ENCODE measurements at places on chromosomes 12 and 14.

GRCh38 chr12:48857278-48857994 lies 5.5 kb upstream of the DDX23 start:
- DNase-seq, result no peak

DNA sequence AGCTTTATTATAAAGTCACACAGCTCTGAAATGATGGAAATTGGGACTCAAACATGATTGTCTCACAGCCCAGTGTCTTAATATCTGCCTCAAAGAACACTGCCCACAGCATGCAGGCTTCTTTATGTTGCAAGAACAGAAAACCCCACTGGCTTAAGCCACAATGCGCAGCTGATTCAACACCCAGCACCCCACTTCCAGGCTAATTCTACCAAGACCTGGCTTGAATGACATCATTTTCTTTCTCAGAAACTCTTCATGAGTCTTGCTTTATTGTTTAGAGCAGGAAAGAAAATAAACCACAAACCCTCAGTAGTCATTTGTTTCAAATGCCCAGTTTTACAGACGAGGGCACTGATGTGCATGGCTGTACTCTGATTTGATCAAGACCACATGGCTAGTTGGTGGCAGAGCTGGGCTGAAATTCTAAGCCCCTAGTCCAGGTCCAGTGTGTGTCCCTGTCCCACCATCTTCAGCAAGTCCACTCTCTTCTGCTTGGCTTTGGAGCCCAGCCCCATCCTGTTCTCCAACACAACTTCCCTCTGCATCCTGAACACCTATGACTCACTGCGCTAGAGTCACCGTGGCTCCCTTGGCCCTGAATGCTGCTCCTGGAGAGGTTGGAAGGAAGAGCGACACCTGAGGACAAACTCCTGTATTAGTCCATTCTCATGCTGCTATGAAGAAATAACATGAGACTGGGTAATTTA lies 50.3 kb upstream of the SRSF5 start:
- peak; percentile 69 for DNase-seq

DNA sequence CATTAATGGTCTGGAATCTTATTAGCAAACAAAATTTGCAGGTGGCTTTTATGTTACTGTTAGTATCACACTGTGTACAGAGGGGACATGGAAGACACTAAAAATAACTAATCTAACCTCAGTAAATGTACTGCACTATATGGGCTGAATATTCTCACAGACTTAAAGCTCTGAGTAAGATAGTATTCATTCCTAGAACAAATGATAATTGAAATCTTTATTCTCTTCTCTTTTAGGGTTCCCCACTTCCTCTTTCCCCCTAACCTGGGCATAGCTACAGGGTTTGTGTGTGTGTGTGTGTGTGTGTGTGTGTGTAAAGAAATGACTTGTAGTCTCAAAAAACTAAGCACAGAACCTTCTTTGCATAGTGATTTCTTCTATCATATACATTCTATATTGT lies 21.4 kb upstream of the HECTD1 start:
- DNase-seq, result no peak

DNA sequence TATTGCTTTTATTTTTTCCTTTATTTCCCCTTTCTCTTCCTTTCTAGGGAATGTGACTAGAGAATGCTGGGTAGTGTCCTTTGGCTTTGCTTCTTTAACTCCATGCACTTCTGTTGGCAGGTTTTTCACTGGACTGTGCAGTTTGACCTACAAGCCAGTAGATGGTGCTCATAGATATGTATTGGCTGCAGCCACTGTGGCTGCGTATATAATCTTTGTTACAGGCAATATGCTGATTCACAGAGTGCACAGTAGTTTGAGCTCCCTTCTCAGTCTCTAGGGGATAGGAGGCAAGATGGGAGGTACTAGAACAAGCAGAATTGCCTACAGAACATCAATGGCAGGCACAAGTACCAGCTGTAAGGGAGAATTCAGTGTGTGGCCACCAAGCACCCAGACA lies 503.5 kb downstream of the LRFN5 start:
- DNase-seq, result peak; percentile 36

- peak; percentile 6 for DNase-seq
Observed at GRCh38 chr14:100291305-100292075, 14.8 kb downstream of the SLC25A29 start.

GRCh38 chr14:78075555-78076277 lies 94.5 kb upstream of the NRXN3 start:
- DNase-seq, result no peak

- no peak for DNase-seq
Observed at GRCh38 chr12:108055141-108055540, 73.9 kb upstream of the WSCD2 start.

DNA sequence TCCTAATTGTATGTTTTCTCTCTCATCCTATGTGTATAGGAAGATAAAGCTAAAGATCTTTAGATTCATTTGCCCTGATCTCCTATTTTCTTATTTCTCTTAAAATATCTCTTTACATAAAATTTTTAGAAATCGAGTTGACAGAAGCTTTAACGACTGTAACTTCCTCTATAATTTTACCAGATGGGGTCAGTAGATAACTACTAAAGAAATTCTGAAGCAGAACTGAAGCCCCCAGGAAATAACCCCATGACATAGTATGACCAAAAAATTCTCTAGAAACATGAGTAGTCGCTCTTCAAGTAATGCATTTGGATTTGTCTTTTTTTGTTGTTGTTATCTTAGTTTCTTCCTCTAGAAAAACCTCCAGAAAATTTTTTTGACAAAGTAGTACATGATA lies 288.0 kb downstream of the ERC1 start:
- no peak for DNase-seq

- DNase-seq, result no peak
Observed at GRCh38 chr12:61563665-61564450, 696.3 kb upstream of the USP15 start.

GRCh38 chr12:33223956-33224355 lies 215.7 kb downstream of the SYT10 start:
- no peak for DNase-seq

Data from AG08396 (cell line).